ENCODE measurements at places on chromosomes 12 and 14.
A peak's percentile ranks its signal among the peaks of the same experiment; 100 is the strongest.

DNA sequence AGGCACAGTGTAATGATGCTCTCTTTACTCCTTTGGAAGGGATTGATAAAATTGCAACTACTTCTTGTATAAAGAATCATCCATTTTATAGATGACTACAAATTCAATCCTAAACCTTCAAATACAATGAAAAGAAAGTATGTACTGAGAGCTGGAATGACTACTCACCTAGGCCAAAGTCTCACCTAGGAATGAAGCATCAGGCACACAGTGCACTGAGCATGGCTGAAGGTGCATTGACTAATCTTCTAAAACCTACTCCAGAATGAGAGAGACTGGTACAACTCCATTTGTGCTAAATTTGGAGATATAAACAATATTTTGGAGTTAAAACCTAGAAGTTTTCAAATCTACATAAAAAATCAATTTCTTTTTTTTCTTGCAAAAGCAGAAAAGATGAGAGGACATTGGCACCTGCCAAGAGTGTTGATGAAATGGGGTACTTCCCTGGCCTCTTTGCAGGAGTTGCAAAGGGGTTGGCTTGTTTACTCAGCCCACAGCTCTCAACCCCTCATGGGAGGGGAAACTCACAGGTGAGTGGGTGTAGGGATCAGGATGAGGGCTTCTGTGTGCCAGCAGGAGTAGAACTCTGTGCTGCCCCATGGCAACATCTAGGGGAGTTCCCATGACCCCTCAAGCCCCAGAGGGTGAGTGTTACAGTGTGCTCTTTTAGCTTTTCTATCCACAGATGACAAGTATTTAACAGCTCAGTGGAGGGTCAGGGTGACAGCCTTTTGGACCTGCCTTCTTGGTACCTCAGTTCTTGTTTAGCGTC, 31.3 kb downstream of the CLECL1 start:
- DNase-seq: no peak

DNA sequence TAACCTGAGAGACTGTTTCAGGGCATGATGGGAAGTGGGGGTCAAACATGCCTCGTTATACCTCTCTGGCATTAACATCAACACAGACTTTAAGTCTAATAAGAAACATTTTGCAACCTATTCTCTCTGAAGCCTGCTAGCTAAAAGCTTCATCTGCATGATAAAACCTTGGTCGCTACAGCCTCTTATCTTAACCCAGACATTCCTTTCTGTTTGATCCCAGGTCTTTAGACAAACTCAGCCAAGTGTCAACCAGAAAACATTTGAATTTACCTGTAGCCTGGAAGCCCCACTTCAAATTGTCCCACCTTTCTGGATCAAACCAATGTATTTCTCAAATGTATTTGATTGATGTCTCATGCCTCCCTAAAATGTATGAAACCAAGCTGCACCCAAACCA, 9.1 kb downstream of the PPP2R3C start:
- no peak for DNase-seq

DNA sequence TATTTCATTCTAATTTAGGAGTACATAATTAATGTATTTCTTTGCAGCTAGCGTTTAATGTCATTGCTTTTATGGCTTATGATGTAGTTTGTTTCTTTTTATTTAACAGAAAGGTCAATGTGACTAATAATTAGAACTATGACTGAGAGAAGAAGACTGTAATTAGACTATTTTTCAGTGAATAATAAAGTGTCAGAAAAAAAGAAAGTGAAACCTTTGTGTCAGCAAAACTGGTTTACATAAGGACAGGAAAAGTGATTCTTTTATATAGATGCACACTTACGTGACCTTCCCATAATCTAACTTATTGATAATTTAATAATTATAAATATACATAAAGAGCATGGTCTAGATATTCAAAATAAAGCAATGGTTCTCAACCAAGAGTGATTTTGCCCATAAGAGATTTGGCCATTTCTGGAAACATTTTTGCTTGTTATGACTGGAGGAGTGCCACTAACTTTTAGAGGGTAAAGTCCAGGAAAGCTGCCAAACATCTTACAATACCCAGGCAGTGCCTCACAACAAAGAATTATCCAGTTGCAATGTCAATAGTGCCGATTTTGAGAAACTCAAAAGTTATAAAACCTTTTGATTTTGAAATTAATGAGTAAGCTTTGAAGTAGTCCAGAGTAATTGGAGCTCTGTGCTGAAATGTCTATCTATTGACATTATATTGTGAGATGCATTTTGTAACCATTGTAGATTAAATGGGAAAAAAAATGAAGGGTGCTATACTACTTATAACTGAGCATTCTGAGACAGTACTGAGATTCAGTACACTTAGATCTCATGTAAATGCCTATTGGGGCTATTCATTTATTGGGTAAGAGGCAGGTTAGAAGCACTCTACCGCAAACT, 227.1 kb downstream of the C12orf50 start:
- DNase-seq: no peak

- peak; percentile 56 for DNase-seq
These were observed 140.7 kb upstream of the PWP1 start for GRCh38 chr12:107544937-107545336.

GRCh38 chr12:66453844-66454243, 151.6 kb downstream of the HELB start:
- no peak for DNase-seq

GRCh38 chr12:29971446-29971845, 187.7 kb upstream of the TMTC1 start:
- no peak for DNase-seq

GRCh38 chr12:69676257-69677012, 22.7 kb downstream of the BEST3 start:
- DNase-seq: peak; percentile 8

Data from GM03348 (cell line).